Activated gamma-delta T cell treated with anti-CD3 and anti-CD28 coated beads, Interleukin-2, amount 50 U/mL, for 16 hours (primary cell): ENCODE measurements at places on chromosomes 2 and 18.

DNA sequence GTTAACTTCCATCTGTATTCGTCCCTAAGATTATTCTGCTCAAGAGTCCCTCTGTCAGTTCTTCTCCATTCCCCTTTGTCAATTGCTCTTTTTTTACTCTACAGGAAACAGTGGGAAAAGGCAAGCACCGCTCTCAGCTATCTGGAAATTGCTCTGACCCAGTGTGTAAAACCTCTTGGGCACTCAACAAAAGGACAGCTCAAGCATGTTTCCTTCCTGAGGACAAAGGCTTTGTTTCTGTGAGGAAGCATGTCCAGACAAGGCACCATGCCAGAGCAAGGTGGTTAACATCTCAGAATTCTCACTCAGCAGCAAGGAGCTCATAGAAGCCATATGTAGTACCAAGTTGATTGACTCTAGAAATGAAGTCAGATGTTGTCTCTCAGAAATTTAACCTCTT lies 735.6 kb downstream of the TSN start:
- DNase-seq: no peak

- no peak for DNase-seq
These were observed 34.1 kb downstream of the NOP58 start for GRCh38 chr2:202299712-202300111.

- DNase-seq: no peak
These were observed 801.0 kb downstream of the TDRD15 start for GRCh38 chr2:21924640-21925285.

- no peak for DNase-seq
These were observed 11.9 kb upstream of the CCNT2 start for GRCh38 chr2:134906726-134907125.

DNA sequence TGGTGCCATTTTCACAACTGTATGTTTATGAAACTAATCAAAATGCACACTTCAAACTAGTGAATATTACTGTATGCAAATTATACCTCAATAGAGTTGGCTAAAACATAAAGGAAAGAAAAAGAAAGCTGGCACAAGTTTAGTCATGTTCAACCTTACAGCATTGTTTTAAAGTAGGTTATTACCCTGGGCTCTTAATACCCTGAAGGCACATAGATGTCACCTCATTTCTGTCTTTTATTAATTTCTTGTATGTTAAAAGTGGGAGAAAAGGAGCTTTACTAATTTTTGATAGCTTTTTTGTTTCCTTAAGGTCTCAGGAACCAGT lies 32.7 kb downstream of the TMEM131 start:
- no peak for DNase-seq

DNA sequence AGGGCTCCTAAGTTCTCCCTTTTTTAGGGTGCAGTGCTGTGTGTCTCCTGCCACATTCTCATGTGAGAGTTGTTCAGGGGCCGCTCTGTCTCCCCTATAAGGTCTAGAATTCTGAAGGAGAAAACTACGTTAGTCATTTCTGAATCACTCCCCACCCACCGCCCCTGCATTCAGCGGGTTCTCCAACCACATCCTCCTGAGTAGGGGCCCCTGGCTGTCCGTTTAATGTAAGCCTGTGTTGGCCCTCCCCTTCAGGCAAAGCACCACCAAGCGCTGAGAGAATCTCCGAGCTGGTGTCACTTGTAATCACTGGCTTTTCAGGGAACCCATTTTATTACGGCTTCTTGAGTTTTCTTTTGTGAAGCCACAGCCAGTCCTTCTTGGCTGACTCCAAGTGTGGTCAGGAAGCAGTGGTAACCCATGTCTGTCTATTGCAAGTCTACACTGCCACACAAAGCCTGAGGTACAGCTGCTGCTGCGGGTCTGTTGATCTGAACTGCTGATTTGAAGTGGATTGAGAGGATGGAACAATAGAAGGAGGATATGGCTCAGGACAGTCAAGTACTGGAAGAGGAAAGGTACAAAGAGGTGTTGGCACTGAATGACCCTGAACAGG lies 16.9 kb downstream of the LCT start:
- peak; percentile 78 for DNase-seq

- no peak for DNase-seq
These were observed 27.3 kb downstream of the DCDC2C start for GRCh38 chr2:3730646-3731045.

GRCh38 chr2:113973810-113974209 lies 83.9 kb downstream of the ACTR3 start:
- no peak for DNase-seq

DNA sequence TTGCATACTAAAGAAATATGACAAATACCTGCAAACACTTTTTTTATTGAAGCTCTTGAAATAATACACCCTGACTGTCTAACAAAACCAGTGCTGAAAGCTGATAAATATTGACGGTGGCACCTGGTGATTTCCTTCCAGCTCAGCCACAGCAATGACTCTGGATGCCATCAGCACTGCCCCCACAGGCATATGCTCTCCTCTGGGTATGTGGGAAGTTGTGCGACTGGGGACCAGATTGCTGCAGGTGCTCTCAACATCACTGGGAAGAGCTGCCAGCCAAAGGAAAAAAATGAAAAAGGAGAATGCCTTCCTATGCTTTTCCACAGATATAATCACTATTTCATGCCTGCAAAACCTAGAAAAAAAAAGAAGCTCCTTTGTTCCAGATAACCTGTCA lies 141.5 kb downstream of the PIGN start:
- DNase-seq: no peak

- no peak for DNase-seq
These were observed 60.3 kb downstream of the LONRF2 start for GRCh38 chr2:100262046-100262445.

GRCh38 chr2:118737684-118738083 lies 109.8 kb downstream of the EN1 start:
- DNase-seq: no peak

- no peak for DNase-seq
These were observed 1047.6 kb upstream of the FANCL start for GRCh38 chr2:59288771-59289170.

DNA sequence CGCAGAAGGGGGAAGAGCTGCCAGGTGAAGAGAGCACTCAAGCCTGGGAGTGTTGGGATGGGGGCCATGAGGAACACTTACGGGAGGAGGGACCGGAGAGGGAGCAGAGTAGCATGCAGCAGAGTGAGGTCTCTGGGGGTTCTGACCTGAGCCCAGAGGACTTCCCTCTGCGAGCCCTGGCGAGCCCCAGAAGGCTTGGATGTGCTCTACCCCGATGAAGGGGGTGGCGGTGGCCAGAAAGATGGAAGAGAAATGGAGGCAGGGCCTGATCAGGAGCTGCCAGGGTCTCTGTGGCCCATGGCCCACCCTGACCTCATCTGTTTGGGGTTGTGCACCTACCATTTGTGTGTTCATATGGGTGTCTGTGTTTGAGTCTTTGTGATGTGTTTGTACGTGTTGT lies 42.0 kb downstream of the CROCC2 start:
- no peak for DNase-seq

GRCh38 chr2:25347846-25348245 lies 6.1 kb upstream of the DNMT3A start:
- DNase-seq: no peak

DNA sequence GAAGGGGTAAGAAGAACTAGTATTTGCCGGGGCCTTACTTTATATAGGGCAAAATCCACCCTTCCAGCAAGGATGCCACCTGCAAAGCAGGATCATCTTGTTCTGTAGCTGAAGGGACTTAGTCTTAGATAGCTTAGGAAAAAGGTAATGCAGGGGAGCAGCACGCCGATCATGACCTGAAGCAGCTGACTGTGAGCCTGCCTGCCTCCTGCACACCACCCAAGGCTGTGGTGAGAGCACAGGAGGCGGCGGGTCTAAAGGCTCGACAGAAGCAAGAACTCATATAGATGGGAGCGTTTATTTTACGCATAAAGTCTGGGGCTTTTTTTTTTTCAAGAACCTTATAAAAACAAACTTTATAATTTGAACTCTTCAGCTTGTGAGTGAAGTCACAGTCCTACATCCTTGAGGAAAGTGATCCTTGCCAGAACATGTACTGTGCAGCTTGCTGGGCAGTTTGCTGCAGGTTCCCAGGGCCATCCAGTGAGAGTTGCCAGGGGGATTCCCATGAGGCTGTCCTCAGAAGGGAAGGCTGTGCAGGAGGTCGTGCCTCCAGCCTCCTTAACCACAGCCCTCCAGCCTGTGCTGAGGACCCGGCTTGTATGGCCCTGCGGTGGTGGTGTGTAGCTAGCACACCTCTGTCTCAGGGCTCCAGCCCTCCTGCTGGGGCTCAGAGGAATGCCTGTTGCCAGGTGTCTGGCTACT lies 92.1 kb downstream of the RNF144A start:
- no peak for DNase-seq

DNA sequence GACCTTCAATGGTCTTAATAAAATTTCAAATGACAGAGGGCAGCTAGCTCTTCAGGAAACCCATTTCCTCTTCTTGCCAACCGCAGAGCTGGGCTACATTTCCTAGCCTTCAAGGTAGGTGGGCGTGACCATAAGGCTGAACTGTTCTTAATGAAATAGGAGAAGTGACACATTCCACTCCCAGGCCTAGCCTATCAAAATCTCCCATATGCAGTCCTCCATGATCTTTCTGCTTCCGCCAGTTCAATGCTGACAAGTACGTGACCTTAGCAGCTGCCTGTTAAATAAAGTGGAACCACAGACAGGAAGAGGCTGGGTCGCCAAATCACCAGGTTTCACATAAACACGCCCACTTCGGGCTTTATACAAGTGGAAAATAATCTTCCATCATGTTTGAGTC lies 13.2 kb downstream of the SERPINE2 start:
- peak; percentile 34 for DNase-seq

GRCh38 chr2:145110668-145111356 lies 590.9 kb upstream of the ZEB2 start:
- DNase-seq: no peak

DNA sequence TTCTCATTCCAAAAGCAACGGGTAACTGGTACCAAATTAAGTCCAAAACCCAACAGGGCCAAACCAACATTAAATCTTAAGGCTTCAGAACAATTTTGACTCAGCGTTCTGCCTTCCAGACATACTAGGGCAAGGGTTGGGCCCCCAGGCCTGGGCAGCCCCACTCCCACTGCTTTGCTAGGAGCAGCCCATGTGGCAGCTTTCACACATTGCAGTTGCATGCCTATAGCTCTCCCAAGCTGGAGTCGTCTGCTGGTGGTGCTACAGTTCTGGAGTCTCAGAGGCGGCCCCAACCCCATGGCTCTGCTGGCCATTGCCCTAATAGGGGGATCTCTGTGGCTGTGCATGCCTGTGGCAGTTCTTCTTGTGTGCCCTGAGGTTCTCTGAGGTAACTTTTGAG lies 37.6 kb upstream of the CD226 start:
- DNase-seq: no peak

- DNase-seq: no peak
These were observed 304.0 kb downstream of the ARHGAP15 start for GRCh38 chr2:143433251-143433650.

- DNase-seq: no peak
These were observed 146.2 kb upstream of the ITGA4 start for GRCh38 chr2:181310967-181311366.

DNA sequence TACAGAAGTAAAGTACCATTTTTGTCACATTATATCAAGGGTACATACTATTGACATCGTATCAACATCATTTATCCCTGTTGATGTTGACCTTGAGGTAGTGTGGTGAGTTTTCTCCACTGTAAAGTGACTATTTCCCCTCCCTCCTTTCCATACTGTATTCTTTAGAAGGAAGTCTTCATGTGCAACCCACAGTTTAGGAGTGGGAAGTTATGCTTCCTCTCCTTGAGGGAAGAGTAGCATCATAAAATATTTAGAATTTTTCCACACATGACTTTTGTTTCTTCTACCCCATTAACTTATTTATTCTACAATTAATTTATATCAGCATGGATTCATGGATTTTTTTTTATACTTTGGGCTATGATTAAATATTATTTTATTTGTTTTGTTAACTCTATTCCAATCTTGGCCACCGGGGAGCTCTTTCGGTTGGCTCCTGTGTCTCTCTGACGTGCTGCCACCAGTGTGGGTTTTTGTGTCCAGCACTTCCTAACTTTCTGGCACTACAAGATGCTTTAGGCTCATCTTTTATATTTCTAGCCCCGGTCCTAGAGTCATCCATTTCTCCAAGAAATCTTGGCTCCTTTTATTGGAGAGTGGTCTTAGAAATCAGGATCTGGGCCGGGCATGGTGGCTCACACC lies 19.0 kb downstream of the AQP12B start:
- DNase-seq: no peak

DNA sequence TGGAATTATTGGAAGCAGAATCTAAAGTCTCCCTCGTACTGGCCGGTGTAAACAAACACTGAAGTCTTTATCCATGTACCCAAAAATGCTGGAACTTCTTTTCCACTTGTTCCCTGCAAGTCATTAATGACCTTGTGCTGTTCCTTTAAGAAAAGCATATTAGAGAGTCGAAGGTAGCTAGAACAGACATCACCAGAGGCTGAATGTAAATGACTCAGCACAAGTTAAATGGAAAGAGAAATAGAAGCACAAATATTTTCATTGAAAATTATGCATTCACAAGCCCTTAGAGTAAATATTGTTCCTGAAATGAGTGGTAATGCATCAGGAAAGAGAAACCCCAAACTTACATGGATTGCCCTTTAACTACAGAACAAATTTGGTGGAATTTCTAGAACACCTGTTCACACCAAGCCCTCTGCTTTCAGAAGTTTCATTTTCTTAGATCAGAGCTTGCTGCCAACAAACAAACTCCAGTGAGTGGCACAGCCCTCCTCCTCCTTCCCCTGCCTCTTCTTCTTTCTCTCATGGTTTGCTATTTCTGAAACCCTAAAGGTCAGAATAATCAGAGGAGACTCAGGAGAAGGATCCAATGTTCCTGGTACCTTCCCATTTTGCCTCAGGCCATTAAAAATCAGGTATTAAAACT lies 264.3 kb downstream of the TXNL1 start:
- no peak for DNase-seq

- no peak for DNase-seq
These were observed 298.4 kb downstream of the LPIN1 start for GRCh38 chr2:12044857-12045256.

DNA sequence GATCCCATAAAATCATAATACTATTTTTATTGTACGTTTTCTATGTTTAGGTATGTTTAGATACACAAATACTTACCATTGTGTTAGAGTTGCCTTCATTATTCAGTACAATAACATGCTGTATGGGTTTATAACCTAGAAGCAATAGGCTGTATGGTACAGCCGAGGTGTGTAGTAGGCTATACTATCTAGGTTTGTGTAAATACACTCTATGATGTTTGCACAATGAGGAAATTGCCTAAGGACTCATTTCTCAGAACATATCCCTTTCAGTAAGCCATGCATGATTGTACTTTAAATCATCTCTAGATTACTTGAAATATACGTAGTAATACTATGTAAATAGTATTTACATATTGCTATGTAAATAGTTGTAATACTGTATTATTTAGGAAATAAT lies 156.7 kb downstream of the CDCA7 start:
- no peak for DNase-seq

- no peak for DNase-seq
These were observed 13.3 kb upstream of the POLE4 start for GRCh38 chr2:74944987-74945787.

- DNase-seq: no peak
These were observed 342.7 kb downstream of the TDRD15 start for GRCh38 chr2:21466341-21466927.

DNA sequence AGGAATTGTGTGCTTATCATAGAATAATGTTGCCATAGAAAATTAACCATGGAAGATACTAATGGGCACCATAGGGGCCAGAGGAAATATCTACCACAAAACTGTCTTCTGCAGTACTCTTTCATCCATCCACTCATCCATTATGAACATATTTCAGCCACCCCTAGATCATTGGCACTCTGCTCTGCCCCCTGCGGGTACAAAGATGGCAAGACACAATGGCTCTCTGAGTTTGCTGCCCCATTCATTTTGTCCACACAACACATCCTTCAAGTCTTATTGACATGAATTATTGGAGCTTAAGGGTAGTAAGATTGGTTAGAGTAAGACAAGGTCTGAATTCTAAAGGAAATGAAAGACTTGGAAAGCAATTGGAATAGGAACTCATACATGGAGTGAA lies 1224.7 kb upstream of the CELF4 start:
- no peak for DNase-seq
